ENCODE measurements at places on chromosomes 16 and 17.
A peak's percentile ranks its signal among the peaks of the same experiment; 100 is the strongest.

- DNase-seq: peak; percentile 56
Observed at GRCh38 chr17:30292286-30292858, 628 bp upstream of the BLMH start.

GRCh38 chr16:47666434-47666833, 205.3 kb downstream of the PHKB start:
- DNase-seq: no peak

DNA sequence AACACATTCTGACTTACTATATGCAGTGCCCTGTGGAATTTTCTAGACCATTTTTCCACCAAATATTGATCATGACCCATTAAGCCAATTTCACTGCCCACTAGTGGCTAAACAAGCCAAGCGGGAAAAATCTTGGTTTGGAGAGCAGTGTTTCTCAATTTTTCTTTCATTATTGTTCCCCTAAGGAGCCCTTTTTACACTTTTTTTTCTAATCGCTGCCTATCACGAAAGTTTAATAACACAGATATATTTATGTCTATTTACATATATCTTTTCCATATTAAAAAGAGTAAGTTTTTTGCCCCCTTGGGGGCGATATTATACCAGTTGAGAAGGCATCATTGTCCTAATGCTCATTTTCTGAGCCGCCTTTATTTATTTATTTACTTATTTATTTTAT, 10.8 kb upstream of the TLCD3B start:
- peak; percentile 44 for DNase-seq

- DNase-seq: peak; percentile 83
Observed at GRCh38 chr16:88784074-88784855, 755 bp downstream of the PIEZO1 start.

DNA sequence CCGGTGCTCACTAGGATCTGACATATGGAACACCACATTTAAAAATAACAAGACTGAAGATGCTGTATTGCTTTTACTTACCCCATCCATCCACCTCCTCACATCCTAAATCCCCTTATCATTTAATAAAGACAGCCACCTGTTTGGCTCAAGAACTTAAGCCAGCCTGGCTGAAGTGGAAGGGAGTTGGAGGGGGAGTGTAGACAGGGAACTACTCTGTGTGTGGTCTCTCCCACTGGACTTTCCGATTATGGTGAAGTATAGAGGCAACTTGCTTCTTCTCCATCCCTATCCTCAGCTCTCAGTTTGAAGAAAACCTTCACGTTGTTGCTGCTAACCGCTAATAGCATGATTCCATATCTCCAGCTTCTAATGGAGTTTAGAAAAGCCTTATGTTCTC, 313.4 kb downstream of the CDH11 start:
- DNase-seq: no peak

DNA sequence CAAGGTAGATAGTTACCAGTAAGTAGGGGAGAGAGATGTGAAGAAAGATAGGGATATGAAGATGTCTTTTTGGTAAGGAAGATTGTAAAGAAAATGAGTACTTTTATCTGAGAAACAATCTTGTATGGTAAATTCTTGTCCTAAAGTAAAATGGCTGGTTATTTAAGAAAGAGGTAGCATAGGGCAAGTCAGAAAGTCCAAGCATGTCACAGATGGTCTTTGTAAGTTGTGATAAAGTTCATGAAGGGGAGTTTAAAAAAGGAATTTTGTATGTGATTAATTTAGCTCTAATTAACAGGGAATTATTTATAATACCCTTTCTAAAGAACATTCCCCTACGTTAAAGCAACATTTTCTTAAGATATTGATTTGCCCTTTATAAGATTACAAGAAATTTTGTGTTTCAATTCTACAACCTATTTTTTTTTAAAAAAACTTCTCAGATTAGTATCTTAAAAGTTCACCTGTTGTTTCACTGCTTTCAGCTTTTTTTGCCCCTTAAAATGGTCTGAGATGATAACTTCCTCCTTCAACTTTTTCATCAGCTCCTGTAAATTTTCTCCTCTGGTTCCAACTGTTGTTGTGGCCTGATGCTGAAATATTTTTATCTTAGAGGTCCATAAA, 16.2 kb upstream of the CPHXL start:
- no peak for DNase-seq

DNA sequence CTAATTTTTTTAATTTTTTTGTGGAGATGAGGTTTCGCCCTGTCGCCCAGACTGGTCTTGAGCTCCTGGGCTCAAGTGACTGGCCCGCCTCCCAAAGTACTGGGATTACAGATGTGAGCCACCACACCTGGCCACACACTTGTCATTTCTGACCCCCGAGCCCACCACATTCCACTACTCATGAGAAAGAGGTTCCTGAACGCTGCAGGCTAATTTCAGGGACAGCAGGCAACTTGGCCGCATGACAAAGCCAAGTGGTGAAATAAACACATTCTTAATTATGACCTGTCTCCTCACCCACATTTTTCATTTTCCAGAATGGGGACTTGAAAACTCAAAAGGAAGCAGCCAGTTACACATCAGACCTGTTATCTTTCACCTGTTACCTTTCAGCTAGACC, 114.5 kb downstream of the ABCC6 start:
- no peak for DNase-seq

- no peak for DNase-seq
Observed at GRCh38 chr16:55479430-55480140, 587 bp downstream of the MMP2 start.

DNA sequence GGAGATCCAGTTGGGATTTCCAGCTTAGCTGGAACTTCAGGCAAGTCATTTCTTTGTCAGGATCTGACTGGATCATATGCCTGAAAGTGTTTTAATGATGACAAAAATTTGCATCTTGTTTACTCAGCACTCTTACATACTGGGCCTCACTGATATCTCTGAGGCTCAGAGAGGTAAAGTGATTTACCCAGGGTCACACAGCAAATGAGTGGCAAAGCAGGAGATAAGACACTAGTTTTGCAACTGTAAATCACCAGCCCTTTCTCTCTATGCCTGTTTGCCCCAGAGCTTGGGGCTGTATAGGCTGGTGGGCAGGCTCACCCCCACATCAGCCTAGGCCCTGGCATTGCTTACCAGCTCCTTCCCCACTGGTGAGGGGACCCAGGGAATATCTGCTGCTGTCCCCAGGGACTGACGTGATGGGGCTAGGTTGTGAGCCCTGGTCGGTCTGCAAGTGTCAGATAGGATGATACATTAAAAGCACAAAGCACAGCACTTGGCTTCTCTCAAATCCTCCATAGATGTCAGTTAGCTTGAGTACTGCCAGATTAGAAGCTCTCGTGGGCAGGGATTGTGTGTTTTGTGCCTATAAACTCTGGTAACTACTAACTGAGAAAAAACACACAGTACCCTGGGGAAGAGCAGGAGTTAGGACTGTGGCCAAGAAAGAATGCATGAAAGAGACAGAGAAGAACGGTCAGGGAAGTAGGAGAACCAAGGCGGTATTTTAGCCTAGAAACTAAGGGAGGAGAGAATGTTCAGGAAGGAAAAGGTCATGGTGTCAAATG, 165.4 kb downstream of the COPRS start:
- DNase-seq: no peak
